ENCODE measurements at places on chromosomes 6 and 20.
A peak's percentile ranks its signal among the peaks of the same experiment; 100 is the strongest.

- H3K4me3 ChIP-seq, result no peak overlapping the region
- DNase-seq, result peak; percentile 30
- H3K27ac ChIP-seq, result no peak overlapping the region
- H3K36me3 ChIP-seq, result no peaks in the 10 kb centered on the region
- no peaks in the 10 kb centered on the region for H3K27me3 ChIP-seq
Measured at GRCh38 chr6:71012866-71013469, 56.1 kb upstream of the B3GAT2 start.

DNA sequence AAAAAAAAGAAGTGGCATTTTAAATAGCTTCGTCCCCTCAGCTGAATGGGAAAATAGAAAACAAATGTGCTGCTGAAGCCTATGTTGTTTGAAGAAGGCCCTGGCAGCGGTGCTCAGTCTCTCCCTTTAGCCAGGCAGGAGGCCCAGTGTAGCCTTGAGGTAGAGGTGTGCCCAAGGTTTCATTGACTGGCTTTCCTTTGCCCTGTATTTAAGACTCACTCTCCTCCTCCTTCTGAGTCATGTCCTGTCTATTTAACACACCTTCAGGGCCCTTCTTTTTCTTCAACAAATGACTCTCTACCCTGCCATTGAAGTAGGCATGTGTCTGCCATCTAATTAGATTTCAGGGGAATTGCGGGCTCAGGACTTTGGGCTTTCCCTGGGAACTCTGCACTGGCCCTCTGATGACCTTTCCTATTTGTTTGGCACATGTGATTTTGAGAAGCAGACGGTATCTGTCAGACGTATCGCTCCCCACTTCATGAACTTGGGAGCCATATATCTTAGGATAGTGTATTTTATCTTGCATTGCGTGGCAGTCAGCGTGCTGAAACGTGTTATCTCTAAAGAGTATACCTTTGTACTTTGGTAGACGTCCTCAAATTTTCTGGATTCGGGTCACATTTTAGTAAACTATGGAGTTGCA, 4.3 kb downstream of the TJAP1 start:
- no peak overlapping the region for H3K4me3 ChIP-seq
- peaks cover 7% of the 10 kb centered on the region for H3K4me1 ChIP-seq
- no peaks in the 10 kb centered on the region for H3K36me3 ChIP-seq
- no peaks in the 10 kb centered on the region for H3K27me3 ChIP-seq

GRCh38 chr20:11242320-11242719, 568.5 kb upstream of the JAG1 start:
- H3K27ac ChIP-seq, result no peak overlapping the region
- H3K36me3 ChIP-seq, result no peaks in the 10 kb centered on the region
- no peak overlapping the region for H3K4me3 ChIP-seq

DNA sequence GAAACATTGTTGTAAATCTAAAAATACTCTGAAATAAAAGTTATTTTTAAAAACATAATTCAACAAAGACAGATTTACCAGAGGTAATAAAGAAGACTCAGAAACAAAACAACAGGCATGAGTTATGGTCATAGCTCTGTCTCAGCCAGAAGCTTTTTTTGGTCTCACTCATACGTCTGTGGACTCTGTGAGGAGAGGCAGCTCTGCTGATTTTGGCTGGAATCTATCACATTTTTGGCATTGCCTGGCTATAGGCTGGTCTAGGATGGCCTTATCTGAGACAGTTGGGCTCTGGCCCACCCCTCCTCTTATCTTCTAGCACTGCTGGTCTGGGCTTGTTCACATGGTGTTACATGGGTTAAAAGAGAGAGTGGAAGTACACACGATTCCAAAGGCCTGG, 514.0 kb upstream of the BTBD3 start:
- H3K36me3 ChIP-seq, result no peaks in the 10 kb centered on the region
- no peaks in the 10 kb centered on the region for H3K27me3 ChIP-seq
- DNase-seq, result peak; percentile 24
- H3K27ac ChIP-seq, result peak overlapping the region; percentile 20

DNA sequence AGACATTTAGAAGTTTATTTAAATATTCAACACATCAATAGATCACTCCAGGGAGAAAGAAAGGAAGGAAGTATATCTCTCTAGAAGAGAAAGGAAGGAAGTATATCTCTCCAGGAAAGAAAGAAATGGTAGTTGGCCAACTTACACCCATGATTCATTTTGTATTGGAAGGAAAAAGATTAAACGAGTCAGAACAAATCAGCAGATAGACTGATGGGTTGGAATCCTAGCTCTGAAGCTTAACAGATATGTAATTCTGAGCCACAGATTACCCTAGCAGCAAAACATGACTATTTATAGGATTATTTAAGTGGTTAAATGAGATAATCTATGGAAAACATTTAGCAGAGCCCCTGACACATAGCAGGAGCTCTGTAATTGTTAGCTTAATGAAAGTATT, 27.1 kb downstream of the COL12A1 start:
- no peaks in the 10 kb centered on the region for H3K36me3 ChIP-seq
- no peaks in the 10 kb centered on the region for H3K27me3 ChIP-seq
- no peak overlapping the region for H3K27ac ChIP-seq
- H3K4me1 ChIP-seq, result no peaks in the 10 kb centered on the region
- DNase-seq, result no peak

GRCh38 chr6:13292774-13293173, 35.6 kb downstream of the TBC1D7 start:
- H3K4me3 ChIP-seq, result no peak overlapping the region
- no peak for DNase-seq
- H3K36me3 ChIP-seq, result no peaks in the 10 kb centered on the region
- H3K27ac ChIP-seq, result no peak overlapping the region
- H3K4me1 ChIP-seq, result no peaks in the 10 kb centered on the region
- H3K27me3 ChIP-seq, result no peaks in the 10 kb centered on the region
